Activated T-cell treated with anti-CD3 and anti-CD28 coated beads for 48 hours (primary cell): ENCODE measurements at places on chromosomes 11 and 22.

DNA sequence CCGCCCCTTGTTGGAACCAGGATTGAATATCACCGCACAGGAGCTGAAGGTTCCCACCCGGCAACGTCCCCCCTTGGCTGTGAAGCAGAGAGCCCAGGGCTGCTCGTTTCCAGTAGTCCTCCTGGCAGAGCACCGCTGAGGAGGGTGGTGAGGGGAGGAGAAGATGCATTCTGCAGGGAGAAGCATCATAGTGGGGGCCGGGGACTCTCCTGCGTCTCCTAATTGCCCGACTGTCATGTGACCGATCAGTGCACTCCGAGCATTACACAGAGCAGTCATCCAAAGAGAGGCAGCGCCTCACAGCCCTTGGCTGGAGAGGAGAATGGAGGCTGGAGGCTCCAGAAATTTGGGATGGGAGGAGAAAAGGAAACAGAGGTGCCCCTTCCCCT, 85.0 kb upstream of the SEPTIN5 start:
- no peak for DNase-seq

GRCh38 chr11:125063429-125064043, 431 bp downstream of the SLC37A2 start:
- DNase-seq = no peak

- no peak for DNase-seq
Observed at GRCh38 chr11:63993993-63994392, 7.8 kb downstream of the OTUB1 start.

- DNase-seq = no peak
Observed at GRCh38 chr22:37734964-37735451, 38.2 kb downstream of the TRIOBP start.

DNA sequence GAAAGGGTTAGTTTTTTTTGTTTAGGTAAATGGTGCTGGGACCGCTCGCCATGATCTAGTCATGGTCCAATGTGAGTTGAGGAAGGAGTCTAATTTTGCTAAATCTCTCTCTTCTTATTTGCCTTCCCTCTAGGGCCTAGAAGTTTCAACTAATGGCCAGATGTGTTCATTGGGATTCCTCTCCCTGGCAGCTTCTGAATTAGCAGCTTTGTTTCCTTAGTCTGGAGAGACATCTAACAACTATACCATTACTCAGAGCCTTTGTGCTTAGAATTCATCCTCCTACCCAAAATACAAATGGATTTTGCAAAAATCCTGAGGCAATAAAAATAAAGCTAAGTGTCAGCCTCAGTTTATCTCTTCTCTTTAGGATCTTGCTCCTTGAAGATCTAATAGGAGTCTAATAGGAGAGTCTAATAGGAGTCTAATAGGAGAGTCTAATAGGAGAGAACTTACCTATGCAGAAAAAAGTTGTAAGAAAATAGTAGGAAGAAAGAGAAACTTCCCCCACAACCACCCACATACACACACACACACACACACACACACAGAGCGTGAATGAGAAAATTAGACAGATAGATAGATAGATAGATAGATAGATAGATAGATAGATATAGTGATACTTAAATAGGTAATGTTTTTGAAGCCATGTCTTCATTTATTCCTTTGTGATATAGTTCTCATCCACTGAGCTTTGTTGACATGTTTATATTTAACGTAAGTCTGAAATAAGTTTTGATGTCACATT, 980.5 kb upstream of the CNTN5 start:
- no peak for DNase-seq

DNA sequence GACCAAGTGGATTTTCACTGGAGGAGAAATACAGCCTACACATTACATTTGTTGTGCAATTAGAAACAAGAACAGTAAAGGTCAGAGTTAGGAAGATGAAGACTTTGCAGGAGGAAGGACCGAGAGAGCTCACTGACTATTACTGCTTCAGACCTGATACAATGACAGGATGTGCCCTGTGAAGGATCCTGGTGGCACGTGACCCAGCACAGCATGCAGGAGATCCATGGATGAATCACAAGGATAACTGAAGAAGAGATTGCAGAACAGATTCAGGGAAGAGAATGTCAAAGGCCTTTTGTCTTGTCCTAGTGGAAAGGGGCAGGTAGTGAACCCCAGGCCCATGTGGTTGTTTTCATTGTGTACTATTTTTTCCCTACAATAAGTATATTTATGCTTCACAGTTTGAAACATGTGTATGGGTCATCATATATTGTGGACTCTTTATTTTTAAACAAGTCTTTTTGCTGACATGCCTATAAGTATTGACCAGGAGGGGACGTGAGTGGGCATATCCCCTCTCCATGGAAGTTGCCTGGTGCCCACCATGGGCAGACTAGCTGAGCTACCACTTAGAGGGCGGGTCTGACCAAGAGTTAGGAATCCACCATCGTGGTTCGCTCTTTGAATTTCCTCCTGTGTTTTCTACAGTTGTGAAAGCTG, 44.3 kb downstream of the RASSF10 start:
- no peak for DNase-seq

DNA sequence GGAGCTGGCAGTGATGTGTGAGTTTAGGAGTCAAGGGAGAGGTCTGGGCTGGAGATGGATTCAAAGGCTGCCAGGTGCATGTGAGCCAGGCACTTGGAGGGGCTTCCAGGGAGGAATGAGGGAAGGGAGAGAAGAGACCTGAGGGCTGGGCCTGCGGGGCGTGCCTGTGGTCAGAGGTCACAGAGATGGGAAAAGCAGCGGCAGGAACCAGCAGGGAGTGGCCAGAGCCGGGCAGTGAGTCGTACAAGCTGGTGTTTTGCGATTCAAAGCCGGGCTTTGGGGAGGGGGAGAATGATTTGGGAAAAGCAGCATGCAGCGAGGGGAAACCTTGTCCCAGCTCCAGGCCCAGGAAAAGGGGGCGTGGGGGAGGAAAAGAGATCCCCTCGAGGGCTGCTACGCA, 96.9 kb upstream of the RTL6 start:
- DNase-seq = no peak

DNA sequence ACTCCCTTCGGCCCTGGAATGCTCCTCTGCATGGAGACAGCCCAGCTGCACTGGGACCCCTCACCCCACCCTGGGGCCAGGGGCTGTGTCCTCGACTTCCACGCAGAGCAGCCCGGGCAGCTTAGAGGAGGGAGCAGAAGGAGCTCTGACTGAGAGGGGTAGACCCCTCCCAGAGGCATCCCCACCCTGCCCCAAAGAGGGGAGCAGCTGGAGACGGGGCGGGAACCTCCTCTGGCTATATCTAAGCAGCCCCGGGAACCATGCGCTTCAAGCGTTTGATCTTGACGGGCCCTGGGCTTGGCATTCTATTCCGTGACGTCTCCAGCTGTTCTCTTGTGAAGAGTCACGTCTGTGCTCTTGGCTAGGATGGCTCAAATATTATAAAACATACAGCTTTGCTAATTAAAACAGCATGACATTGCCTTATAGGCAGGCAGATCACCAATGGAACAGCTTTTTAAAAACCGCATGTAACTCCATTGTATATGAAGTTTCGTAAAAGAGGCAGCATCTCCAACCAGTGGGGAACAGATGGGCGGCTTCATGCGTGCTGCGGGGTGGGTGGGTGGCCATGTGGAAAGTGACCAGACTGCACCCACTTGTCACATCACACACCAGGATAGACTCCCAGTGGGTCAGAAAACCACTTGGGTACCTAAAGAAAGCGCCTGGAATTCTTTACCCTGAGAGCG, 7.7 kb downstream of the KCNQ1 start:
- no peak for DNase-seq

- no peak for DNase-seq
Observed at GRCh38 chr11:78539506-78539905, 35.2 kb downstream of the NARS2 start.
